ENCODE measurements at places on chromosomes 2 and 18.

GRCh38 chr2:200107514-200108217 lies 152.3 kb downstream of the MAIP1 start:
- DNase-seq, result no peak

DNA sequence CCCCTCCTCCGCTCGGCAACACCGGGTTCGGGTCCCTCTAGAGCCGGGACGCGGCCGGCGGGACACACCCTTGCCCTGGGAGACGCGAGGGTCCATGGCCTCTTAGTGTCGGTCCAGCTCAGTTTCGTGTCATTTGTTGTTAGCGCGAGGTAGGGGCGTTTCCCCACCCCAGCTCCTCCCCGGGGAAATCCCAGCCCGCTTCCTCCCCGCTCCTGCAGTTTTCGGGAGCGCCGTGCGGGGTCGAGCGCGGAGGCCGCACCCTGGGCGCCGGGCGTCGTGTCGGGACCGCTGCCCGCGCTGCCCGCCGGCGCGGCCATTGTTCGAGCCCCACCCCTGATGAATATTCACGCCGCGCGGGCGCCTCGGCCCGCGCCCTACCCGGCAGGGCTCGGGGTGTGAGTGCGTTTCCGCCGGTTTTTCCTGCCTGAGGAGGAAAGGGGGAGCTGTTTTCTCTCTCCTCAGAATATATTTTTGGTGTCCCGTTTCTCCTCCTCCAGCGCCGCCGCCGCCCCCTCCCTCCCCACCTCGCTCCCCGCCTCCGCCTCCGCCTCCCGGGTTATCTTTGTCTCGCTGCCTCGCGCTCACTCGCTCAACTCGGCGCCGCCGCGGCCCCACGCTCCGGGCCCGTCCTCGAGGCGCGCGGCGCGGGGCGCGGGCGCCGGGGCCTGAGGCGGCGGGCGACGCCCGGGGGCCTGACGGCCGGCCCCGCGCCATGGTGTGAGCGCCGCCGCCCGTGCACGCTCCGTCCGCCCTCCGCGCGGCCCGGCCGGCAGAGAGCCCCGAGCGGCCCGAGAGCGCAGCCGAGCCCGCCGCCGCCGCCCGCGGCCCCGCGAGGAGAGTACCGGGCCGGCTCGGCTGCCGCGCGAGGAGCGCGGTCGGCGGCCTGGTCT lies at the start of gene MAP4K4:
Gene MAP4K4 (plus strand): TSS at position 584 of the 890 bp plus-strand sequence. CDS start 374 bp downstream, outside the sequence.
- DNase-seq, result peak; percentile 43

- no peak for DNase-seq
These were observed 62.2 kb downstream of the EDAR start for GRCh38 chr2:108926561-108927380.

DNA sequence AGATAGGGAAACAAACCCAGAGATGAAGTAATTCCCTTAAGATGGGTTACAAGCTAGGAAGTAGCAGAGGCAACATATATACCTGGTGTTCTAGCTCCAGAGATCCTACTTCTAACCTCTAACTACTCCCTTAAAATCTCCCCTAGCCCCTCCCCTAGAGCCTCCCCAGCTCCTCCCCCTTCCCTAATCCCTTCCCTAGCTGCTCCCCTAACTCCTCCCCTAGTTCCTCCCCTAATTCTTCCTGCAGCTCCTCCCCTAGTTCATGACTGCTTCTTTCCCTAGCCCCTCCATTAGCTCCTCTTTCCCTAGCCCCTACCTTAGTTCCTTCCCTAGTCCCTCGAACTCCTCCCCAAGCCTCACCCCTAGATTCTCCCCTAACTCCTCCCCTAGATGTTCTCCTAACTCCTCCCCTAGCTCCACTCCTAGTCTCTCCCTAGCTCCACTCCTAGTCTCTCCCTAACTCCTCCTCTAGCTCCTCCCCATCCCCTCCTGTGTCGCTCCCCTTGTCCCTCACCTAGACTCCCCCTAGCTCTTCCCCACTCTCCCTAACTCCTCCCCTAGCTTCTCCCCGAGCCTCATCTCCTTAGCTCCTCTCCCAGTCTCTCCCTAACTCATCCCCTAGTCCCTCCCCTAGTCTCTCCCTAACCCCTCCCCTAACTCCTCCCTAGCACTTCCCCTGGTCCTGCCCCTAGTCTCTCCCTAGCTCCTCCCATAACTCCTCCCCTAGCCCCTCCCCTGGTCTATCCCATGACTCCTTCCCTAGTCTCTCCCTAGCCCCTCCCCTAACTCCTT lies 108.9 kb downstream of the CD226 start:
- peak; percentile 22 for DNase-seq

DNA sequence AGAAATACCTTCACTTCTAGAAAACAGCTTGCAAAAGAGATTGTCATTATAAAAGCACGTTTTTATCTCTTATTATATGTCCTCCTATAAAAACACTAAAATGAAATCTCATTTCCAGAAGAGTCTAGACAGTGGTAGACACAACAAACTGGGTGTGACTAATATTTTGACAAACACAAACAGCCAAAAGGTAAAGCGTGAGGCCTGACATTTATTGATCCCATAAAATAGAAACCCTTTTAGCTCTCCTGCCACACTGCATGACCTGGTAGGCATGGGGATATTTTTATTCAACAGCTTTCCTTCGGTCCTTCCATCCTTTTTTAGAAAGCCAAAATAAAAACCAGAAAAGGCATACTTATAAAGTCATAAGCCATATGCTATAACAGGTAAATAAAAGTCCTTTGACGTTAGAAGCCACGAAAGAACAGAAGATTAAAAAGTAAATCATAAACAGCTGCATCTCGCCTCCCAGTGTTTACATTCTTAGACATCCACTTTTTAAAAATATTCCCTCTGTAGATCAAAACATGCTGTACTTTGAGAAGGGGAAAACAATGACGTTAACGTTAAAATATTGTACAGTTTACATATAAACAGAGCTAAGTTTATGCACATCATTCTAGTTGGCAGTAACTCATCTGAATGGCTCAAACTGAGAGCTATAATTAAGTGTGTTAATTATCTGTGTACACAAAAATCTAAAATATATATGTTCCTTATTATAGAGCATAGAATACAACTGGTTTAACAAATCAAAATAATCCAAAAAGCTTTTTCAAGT lies 44.6 kb downstream of the IRS1 start:
- no peak for DNase-seq

GRCh38 chr2:74966887-74967286 lies 8.4 kb downstream of the POLE4 start:
- DNase-seq, result no peak

- DNase-seq, result no peak
These were observed 857 bp downstream of the FABP1 start for GRCh38 chr2:88126772-88127637.

GRCh38 chr2:60849187-60849586 lies 32.2 kb upstream of the REL start:
- no peak for DNase-seq

DNA sequence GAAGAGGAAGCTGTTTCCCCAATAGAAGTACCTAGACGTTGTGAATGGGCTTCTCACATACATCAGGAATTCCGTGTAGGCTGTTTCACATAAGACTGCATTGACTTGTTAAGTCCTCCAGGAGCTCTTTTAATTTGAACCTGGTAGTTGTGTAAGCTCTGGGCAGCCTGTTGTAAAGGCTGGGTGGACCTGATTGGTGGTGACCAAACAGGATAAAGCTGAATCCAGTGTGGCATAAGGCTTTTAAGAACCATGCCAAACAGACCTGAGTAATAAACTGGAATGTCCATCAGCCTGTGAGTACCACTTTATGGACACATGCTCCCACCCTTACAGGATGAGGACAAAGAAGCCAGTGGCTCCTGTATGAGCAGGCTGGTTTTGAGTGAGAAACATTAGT lies 24.1 kb downstream of the RMND5A start:
- no peak for DNase-seq

DNA sequence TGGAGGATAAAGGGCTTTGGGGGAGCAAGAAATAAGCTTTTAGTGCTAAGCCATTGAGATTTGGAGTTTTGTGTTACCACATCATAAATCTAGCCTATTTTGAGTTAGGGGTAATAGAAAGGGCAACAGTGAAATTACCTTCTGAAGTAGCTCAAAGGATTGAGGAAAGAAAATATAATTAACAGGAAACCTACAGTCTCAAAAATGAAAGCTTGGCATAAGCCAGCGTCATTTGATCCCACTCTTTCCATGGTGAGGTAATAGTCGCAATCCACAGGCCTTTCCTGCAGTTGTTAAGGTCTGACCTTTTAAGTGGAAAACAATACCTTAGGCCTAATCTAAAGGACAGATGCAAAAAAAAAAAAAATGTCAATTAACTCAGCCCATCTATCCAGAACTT lies 182.7 kb downstream of the UXS1 start:
- DNase-seq, result no peak

GRCh38 chr2:73903313-73903712 lies 10.5 kb downstream of the ACTG2 start:
- DNase-seq, result no peak

DNA sequence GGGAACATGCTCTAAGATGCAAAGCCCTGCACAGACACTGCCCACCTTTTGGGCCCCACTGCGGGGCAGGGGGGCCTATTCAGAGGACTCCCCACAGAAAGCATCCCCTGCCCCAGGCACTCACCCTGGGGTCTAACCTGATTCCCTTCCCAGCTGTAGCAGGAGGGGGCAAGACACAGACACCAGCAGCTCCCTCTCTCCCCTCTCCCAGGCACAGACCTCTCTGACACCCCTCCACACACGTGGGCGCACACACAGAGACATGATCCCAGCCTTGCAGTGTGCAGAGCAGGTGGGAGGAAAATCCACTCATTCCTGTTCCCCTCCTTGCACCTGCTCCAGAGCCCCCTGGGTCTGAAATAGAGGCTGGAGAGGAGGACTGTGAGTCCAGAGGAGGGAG lies 10.7 kb downstream of the TNS1 start:
- no peak for DNase-seq

DNA sequence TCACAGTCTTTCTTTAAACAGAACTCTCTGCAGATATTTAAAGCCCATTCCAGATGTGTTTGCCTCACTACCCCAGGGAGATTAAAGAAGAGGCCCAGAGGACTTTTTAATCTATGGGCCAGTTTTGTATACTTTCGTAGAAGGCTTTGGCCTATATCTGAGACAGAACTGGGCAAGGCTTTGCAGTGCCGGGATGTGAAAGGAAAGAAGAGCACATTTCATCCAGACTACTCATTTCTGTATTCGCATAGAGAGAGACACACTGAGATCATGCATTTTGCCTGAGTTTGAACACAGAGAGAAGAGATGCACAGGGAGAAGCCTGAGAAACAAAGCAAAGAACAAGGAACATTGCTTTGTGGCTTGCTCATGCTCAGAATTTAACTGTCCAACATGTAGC lies 54.9 kb upstream of the SLC5A7 start:
- no peak for DNase-seq

GRCh38 chr2:6932828-6933227 lies 15.6 kb downstream of the RNF144A start:
- DNase-seq, result no peak
